ENCODE measurements at places on chromosomes 6 and 20.

GRCh38 chr20:36830791-36831691, 44.9 kb upstream of the TLDC2 start:
- DNase-seq: no peak

DNA sequence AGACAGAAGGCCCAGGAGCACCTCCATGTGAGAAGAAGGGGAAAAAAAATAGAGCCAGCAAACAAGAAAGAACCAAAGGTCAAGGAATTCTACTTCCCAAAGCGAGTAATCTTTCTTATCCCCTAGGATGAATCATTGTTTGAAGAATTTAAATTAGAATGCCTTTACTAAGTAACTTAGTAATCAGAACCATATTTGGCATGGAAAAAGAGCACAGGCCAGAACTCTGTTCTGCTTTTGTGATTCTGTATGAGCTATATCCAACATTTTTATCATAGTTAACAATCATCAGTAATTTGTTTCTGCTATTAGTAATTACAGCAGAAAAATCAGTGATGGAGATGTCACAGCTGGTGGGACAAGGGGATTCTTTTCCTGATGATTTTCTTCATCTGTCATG, 228.8 kb upstream of the FAM83B start:
- no peak for DNase-seq

- no peak for DNase-seq
Observed at GRCh38 chr6:161215193-161215592, 58.7 kb downstream of the AGPAT4 start.

- no peak for DNase-seq
Observed at GRCh38 chr6:158158123-158158522, 9.9 kb downstream of the SERAC1 start.

DNA sequence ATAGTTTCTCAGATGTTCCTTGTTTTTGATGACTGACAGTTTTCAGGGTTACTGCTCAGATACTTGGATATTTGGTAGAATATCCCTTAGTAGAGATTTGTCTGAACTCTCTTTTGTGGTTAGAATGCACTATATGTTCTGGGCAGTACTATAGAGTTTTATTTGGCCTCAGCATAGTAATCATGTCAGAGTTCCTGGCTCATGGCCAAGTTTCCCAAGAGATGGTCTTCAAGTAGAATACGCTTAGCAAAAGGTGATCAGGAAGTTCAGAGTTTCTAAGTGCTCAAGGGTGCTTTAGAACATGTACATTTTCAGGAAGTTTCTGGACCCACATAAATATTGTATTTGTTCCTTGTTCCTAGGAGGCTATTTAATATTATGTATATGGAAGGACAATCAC, 1209.7 kb upstream of the GJE1 start:
- no peak for DNase-seq

DNA sequence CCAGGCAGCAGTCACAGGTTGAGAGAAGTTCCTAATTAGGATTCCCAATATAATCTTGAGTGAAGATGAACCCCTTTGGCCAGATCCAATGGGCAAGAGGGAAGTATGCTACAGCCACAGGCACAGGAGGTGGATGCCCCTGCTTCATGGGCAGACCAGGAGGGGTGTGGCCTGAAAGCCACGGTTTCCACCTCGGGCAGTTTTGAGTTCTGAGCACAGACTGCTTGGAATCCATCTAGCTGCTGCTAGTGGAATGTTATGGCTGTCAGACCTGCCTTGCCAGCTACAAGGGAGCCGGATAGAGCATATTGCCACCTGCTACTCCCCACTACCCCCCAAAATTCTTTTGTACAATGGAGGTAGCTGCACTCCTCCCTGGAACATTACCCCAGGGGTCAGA, 672.9 kb downstream of the HACE1 start:
- no peak for DNase-seq

GRCh38 chr6:45685076-45685475, 307.3 kb upstream of the SUPT3H start:
- no peak for DNase-seq

DNA sequence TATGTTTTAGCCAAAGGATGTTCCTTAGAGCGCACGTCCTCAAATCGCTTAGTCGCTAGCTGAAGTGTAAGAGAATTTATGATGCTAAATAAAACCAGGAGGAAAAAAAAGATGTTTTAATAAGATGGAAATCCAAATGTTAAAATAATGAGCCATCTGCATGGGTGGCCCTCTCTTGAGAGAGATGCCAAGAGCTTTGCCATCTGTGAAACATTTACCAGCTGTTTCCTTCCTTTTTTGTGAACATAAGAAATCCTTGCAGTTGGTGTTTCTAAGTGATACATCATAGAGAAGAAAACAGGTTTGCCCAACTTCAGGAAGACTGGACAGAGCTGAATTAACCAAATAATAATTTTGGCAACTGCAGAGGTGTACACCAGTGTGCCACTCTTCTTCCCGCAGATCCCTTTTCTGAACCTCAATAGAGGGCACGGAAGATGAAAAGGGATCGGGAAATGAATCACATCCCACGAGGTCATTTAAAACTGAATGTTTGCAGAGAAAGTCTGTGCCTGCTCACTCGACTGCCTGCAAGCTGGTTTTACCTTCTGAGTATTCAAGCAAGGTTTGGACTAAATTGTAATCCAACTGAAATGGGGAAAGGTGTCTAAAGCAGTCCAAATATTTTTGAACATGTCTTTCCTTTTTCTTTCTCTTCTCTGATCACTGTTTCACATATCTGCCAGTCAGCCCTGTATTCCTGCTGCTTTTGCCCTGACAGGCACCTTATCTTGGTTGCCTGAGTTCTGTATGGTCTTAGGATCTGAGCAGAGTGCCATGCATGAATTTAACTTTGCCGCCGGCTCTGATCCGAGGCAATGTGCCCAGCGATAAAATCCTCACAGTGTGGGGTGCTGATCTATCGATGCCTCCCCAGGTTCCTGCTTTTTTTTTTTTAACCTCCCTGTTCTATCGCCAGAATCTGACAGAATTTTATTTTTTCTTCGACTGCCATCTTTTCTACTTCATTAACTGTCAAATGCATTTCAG, 35.5 kb upstream of the TSHZ2 start:
- DNase-seq: no peak

GRCh38 chr6:126385536-126385935, 45.6 kb downstream of the CENPW start:
- no peak for DNase-seq

GRCh38 chr6:35510916-35511561, 1.7 kb downstream of the TULP1 start:
- no peak for DNase-seq

DNA sequence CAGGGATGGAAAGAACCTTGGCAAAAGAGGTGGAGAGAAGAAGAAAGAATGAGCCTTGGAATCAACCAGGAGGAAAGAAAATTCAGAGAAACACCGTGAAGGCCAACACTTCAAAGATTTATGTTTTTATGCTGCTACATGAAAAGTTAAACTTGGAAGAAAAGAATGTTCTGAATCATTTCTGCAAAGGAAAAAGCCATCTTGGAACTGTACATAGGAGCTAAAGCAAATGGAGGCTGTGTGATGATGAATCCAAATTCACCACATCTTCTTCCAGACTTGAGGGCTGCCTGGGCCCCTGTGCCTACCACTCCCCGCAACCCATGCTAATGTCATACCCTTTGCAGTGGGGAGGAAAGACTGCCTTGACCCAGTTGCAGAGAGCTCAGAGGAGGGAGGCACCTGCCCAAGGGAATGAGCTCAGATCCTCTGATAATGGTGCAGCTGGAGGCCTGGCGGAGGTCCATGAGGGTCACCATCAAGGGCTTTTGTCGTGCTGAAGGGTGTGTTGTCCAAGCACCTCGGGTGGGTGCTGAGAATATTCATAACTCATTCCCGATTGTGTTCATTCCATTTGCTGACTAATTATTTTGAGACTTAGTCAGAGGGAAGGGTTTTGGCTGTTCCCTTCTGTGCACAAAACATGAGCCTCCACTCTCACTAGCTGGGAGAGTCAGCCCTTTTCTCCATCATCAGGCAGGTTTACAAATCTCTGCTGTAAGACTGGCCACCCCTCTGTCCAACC, 245.8 kb upstream of the JAG1 start:
- DNase-seq: no peak

DNA sequence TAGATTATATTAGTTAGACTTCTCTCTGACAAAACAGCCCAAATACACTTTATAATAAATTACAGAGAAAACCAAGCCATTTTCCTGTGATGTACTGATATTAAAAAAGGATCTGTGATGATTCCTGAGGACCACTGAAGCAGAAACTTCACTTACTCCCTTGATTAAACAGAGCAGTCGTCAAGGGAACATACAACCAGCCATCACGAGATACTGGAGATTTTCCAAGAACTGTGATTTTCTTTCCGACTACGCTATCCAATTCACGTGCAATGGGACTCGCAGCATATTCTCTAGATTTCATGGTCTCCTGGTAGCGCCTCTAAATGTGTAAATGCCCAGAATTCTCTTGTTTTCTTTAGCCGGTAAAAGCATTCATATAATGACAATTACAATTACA, 377.4 kb downstream of the PHF3 start:
- peak; percentile 8 for DNase-seq

DNA sequence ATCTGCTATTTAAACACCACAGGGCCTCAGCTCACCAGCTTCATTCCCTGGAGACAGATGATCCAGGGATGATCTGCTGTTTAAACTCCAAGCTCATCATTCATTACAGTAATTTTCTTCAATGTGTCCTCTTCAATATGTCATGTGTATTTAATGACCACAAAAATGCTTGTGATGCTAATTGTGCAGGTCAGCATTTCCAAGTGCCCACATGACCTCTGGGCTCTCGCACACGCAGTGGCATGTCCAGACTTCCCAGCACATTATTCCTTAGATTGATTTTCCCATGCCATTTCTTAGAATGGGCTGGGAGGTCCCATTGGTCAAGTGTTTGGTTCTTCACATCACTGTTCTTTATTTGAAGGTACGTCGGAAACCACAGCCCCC, 434.4 kb downstream of the HAO1 start:
- no peak for DNase-seq

DNA sequence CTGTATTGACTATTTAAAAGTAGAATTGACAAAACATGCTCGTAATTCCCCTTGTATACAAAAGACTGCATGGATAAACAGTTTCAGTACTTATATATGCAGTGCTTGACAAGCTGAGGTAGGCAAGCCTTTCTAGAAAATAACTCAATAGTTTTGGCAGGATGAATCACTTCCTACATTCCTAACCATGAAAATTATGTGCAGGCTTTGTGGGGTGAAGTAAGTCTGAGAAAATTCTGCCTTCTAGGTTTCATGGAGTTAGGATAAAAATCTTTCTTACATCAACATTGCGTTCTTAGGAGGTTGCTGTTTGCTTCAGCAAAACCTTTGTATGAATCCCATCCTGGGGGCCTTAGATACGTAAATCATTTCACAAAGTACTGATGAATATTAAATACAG, 801.4 kb upstream of the EYS start:
- DNase-seq: no peak

GRCh38 chr6:37041521-37041920, 36.1 kb downstream of the FGD2 start:
- no peak for DNase-seq

GRCh38 chr6:37980222-37980595, 160.7 kb downstream of the ZFAND3 start:
- DNase-seq: no peak

GRCh38 chr6:53979468-53980067, 131.7 kb upstream of the MLIP start:
- no peak for DNase-seq

DNA sequence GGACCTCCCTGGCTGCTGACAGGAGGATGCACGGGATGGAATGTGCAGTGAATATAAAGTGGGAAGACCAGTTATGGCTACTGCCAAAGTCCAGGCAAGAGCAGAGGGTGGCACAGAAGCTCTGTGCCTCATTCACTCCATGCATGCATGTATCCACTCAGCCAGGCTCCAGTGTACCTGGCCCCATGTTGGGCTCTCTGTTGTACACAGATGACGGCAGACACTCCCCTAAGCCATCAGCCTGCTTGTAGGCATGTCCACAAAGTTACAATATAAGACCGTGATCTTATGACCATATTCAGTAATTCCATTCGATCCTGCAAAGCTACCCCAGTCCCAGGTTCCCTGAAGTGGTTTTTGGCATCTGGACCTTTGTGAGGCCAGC, 116.8 kb downstream of the PREX1 start:
- no peak for DNase-seq

- DNase-seq: no peak
Observed at GRCh38 chr20:41140226-41141133, 3.1 kb downstream of the PLCG1 start.

DNA sequence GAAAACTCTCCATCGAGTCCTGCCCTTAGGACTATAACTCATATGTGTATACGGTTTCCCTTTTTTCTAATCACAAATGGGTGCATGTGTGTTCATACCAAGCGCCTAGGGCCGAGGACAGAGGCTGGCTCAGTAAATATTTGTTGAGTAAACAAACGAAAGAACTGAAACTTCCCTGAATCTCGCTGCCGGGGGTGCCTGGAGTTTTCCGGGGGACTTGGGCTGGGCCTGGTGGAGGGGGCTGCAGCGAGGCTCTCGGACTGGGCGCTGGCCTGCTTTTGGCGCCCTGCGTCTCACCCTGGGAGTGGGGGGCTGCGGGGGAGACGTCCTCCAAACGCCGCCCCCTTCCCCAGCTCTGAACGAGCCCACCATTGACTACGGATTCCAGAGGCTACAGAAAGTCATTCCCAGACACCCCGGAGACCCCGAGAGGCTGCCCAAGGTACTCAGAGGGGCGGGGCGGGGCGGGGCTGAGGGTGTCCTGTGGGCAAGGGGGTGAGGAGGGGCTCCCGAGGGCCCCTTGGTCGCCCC, 49.0 kb downstream of the CPXM1 start:
- no peak for DNase-seq

GRCh38 chr20:20241976-20242375, 125.9 kb upstream of the INSM1 start:
- no peak for DNase-seq

GRCh38 chr6:19789100-19789803, 47.9 kb upstream of the ID4 start:
- DNase-seq: no peak

GRCh38 chr6:70531133-70531532, 35.6 kb upstream of the SDHAF4 start:
- no peak for DNase-seq

DNA sequence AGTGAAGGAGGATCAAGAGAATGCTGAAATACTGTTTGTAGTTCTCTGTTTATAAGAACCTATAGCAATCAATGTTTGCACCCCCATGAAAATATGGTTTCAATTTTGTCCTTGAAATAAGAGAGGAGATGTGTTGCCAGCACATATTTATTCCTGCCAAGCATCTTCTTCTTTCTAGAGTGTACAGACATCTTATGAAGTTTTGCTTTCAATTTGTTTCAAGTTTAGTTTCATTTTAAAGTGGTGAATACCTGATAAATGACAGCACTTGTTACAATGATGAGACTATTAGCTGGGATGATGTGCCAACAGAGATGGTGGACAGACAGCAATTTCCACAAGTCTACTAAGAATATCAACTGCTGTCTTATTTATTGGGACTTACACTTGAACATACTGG, 39.2 kb upstream of the CENPW start:
- DNase-seq: no peak

DNA sequence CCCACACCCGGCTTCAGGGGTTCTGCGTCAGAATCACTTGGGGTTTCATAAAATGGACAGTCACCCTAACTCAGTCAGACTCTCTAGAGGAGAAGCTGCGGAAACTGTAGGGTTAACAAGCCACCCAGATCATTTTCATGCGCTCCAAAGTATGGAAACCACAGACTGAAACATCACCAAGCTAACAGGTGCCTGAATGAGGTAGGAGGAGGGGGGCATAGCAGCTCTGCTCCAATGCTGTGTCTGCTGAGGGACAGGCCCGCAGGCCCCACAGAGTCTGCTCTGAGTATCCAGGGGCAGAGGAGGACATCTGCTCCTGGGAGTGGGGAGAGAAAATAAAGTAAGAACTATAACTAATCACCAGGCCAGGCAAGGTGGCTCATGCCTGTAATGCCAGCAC, 97.1 kb upstream of the AKAP12 start:
- DNase-seq: no peak
